NCI-H2171 treated with DMSO at 0.1 percent for 48 hours (cell line): ENCODE measurements at places on chromosomes 6 and 20.

GRCh38 chr6:42696526-42697267, 25.7 kb downstream of the PRPH2 start:
- DNase-seq: no peak

DNA sequence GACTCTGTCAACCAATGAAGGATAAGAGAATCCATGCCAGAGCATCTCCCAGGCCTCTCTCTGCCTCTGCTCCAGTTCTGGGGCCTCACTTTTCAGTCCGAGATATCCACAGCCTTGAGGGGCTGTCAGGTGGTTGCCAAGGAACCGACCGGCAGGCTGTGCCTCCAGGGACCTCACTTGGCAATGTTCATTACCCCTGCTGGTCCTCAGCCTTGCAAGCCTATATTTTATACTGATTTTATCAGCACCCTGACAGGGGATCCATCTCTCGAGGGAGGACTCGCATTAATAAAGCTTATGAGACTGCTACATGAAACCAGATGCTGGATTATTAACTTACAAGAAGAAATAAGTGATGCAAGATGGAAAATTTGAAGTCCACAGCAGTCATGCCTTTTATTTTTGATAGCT, 39.9 kb downstream of the TMC2 start:
- DNase-seq: peak; percentile 98

DNA sequence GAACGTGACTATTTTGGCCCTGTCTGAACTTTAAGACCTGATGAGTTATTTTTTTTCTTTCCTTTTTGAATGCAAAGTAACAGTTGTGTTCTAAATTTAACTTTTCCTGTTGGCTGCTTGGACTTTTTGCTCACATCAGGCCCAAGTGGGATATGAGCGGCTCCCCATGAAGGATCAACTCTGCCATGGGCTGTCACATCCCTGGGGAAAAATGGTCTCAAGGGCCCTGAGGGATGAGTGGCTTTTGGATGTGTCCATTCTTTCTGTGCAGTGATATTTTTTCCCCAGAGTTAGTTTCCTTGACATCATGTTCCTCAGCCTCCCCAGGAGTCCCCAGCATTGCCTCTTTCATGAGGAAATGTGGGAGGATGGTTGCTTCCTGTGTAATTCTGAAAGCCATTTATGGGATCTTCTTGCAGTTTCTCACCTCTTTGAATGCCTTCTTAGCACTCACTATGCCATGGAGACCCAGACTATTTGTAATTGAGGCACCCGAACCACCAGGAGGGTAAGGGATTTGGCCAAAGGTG, 92.5 kb downstream of the SLC24A3 start:
- DNase-seq: no peak

DNA sequence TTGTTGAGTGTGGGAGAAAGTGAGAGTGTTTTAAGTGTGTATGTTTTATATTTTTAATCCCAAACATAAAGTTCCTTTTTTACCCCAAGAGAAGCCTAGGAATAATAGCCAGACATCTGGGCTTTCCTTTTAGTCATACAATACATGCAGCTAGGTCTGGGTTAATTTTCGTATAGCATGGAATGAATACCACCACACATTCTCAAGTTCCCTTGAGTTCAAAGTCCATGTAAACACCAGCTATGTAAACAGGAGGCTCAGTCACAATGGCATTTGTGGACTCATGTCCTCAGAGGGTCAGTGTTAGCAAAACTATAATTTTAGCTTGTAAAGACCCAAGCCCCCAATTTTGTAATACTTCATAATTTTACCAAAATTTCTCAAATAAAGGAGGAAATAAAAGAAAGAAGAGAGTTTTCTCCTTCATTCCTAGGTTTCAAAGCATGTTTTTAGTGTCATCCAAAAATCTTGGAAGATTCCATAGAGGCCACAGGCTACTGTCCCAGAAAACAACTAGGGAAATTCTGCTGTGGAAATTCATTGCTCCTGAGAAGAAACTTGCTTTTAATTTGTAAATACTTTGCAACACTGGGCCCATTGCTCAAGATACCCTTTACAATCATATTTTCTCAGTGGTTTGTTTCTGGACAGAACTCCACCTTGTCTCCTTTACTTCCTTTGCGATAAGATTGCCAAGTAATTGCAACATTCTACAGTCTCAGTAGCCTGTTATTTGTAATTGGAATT, 671.2 kb downstream of the COL12A1 start:
- no peak for DNase-seq

DNA sequence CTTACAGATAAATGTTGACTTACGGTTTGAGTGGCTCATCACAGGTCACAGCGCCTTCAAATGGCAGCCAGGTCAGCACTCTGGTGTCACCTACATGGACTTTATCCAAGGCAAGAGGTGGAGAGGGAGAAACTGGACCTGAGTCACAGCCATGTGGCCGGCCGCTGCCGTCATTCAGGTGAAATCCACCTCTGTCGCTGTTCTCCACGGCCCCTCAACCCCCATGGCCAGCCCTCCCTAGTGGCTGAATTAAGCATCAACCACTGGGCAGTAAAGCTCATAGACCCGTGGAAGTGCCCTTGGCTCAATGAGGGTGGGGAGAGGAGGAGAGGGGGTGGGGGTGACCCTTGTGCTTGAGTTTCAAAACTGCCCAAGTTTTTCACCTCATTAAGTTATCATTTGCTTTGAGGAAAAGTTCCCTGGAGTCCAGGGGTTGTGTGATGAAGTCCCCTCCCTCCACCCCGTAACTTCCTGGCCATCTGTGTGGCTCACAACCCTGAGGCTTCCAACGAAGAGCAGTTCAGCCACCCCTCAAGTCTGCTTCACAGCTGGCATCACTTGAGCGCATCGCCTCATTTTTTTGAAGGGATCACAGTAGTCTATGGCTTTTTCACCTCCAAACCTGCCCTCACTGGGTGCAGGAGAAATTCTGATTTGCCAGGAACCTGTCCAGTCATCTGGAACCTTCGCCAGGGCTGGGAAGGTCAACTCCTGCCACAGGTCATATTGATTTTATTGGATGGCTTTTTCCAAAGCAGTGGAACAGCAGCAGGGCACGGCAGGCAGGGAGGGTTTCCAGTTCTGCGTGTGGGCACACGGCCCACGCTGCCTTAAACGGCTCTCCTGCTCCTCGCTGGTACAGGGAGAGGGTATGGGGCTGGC, 43.5 kb upstream of the APCDD1L start:
- DNase-seq: no peak

DNA sequence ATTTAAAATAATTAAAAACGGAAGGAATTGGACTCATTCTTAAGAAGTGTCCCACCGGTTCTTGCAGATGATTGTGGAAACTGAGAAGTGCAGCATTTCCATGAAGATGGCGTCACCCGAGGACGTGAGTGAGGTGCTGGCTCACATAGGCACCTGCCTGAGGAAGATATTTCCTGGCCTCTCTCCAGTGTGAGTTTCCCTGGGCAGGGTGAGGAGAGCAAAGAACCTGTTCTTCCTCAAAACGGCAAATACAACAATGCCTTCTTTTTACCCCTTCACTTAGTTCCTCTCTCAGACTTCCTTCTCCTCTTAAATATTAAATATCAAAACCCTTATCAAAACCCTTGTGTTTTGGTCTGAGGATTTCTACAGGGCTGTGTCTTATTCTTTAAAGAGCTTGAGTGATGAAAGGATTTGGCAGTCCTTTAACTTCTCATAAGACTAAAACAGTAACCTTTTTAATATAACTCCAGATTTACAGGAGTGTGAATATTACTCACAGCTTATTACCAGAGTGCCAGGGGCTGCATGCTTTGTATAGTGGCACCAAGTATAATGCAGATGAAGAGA, 156.3 kb downstream of the CARMIL1 start:
- DNase-seq: no peak

GRCh38 chr20:53872561-53873229, 197.7 kb downstream of the BCAS1 start:
- DNase-seq: peak; percentile 87

DNA sequence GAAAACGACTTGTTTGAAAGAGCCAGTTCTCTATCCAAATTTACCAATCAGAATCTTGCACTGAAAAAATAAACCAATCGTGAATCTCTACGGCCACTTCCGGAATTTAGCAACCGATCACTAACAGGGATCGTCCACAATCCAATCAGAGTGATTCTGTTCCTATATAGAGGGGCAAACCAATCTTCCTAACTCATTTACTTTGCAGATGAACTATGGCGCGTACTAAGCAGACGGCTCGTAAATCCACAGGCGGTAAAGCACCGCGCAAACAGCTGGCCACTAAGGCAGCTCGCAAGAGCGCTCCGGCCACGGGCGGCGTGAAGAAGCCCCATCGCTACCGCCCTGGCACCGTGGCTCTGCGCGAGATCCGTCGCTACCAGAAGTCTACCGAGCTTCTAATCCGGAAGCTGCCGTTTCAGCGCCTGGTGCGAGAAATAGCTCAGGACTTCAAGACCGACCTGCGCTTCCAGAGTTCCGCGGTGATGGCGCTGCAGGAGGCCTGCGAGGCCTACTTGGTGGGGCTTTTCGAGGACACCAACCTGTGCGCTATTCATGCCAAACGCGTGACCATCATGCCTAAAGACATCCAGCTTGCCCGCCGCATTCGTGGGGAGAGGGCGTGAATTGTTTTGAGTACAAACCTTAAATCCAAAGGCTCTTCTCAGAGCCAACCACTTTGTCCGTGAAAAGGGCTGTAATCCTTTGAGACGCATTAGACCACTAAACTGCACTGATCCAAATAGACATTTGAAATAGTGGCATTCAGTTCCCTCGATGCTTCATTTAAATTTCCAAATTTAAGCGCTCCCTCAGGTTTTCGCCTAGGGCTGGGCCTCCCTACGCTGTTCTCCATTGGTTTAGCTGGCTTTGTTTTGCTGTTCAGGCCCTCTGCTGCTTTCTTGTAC, 138.0 kb downstream of the HFE start:
- no peak for DNase-seq

- DNase-seq: no peak
Measured at GRCh38 chr6:54579011-54579410, 267.6 kb upstream of the FAM83B start.

GRCh38 chr6:37060195-37060559, 54.7 kb downstream of the FGD2 start:
- no peak for DNase-seq

- no peak for DNase-seq
Measured at GRCh38 chr6:56032715-56033260, 157.4 kb upstream of the BMP5 start.

GRCh38 chr20:16810216-16810615, 62.1 kb downstream of the OTOR start:
- DNase-seq: no peak

DNA sequence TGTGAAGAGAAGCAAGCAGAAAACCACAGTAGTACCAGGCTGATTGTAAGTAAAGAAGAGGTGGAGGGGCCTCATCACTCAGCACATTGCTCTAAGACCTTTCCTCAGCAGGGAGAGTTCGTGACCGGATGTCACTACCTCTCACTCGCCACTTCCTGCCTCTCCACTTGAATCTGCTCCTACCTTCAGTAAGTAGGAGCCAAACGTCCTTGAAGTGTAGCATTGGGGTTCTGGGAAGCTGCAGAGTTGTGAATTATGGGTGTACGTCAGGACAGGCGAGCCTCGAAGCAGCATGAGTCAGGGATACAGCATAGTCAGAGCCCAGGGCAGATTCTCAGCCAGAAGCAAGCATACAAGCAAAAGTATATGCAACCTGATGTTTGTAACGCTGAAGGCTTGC, 224.9 kb downstream of the PHACTR1 start:
- no peak for DNase-seq

GRCh38 chr6:3966426-3966825, 112.5 kb downstream of the FAM217A start:
- DNase-seq: no peak

GRCh38 chr6:47455533-47456209, 21.9 kb upstream of the CD2AP start:
- peak; percentile 64 for DNase-seq

DNA sequence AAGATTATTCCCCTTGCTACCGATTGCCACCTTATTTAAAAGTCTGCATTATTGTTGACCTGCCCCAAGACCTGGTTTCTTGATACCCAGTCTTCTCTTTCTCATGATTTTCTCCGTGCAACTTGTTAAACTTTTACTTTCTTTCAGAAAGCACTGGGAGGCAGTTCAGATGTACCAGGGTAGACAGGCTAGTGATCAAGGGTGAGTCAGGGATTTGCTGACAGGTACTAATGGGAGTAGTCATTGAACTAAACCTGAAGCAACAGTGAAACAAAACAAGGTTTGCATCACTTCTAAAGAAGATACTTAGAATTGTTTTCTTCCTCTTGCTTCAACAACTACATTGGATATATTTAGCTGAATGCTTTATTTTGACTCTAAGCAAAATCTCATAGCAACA, 124.4 kb downstream of the KCNQ5 start:
- no peak for DNase-seq

- peak; percentile 74 for DNase-seq
Measured at GRCh38 chr6:108133594-108134179, 32.1 kb upstream of the NR2E1 start.

DNA sequence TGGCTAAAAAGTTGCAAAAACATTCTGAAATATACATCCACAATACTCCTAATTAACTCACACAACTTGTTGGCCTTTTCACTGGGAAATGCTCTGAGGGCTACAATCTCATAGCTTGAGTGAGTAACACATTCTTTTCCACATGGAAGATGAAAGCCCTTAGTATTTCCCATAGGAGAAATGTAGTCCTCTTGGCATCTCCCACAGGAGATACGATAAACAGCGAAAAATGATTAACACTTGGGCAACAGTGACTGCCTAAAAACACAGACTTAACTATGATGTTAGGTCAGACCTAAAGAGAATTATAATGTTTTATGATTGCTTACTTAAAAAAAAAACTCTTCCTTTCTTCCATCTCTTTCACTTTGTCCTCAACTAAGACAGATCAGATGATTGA, 9.0 kb downstream of the MYLK4 start:
- DNase-seq: no peak

GRCh38 chr6:144776031-144776819, 491.1 kb downstream of the UTRN start:
- no peak for DNase-seq

- DNase-seq: no peak
Measured at GRCh38 chr20:1939270-1939595, 44.0 kb downstream of the SIRPA start.

DNA sequence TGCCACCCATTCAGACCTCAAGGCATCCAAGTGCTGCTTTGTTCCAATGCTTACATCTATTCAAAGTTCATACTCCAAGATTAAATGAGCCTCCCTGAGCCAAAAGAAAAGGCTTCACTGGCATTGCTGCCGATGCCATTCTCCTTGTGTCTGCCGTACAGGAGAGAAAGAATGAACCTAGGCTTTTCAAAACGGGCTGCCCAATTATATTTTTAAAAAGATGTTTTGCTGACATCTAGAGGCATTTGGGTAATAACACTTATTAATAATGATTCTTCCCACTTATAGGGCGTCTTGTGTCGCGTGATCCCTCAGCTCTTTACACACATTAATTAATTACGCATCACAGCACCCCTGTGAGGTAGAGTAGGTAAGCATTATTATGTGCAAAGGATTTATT, 545.6 kb downstream of the PKHD1 start:
- peak; percentile 9 for DNase-seq

DNA sequence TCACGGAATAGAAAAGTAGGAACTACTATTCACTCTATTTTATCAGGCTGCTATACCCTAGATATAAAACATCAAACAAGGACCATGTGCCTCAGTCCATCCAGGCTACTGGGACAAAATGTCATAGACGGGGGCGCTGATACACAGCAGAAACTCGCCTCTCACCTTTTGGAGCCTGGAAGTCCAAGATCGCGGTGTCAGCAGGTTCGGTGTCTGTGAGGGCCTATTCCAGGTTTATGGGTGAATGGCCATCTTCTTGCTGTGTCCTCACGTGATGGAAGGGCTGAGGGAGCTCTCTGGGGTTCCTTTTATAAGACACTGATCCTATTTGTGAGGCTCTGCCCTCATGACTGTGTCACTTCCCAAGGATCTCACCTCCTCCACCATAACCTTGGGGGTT, 89.5 kb downstream of the DLL1 start:
- DNase-seq: no peak
